GOT3 (cell line): ENCODE measurements at places on chromosomes 7 and 10.

- DNase-seq: no peak
Observed at GRCh38 chr10:129950676-129951075, 13.4 kb downstream of the EBF3 start.

- no peak for DNase-seq
Observed at GRCh38 chr7:11228515-11228914, 254.8 kb downstream of the PHF14 start.

- DNase-seq: no peak
Observed at GRCh38 chr7:138546064-138546619, 86.1 kb downstream of the TRIM24 start.

DNA sequence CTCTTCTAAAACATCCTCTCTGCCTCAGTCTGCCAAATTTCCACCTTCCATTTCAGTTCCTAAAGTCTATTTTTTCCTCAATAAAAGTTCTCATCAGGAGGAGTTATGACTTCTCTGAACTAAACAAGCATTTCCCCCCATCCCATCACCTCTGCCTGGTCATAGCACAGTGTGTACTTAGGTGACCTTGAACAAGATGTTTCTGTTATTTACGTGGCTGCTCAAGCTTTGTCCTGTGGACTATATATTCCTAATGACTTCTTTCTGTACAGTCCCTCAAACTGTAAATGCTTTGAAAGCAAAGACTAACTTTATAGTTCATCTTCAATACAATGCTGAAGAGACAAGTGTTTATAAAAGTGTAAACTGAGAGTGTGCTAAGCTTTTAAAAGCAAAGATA is 166.9 kb downstream of the CPEB3 start:
- DNase-seq: no peak

DNA sequence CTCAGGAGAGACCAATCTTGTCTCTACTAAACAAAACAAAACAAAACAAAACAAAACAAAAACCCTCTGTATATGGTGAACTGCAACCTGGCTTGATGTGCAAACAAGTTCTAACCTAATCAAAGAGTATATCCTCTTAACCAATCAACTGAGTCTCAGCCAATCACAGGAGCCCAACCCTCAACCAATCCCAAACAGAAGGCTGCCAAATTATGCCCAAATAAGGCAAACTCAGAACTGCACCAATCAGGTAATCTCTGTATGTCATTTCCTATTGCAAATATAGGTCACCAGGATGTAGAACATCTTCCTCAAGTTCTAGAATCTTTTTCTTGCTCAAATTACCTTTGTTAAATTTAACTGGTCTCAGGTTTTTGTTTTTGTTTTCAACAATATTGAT is 5.2 kb downstream of the FAM133B start:
- DNase-seq: no peak

- DNase-seq: no peak
Observed at GRCh38 chr7:120995654-120996053, 7.1 kb downstream of the CPED1 start.

- DNase-seq: no peak
Observed at GRCh38 chr7:18338910-18339523, 156.5 kb upstream of the HDAC9 start.

GRCh38 chr10:100980311-100980710 is 7.0 kb downstream of the MRPL43 start:
- DNase-seq: no peak

DNA sequence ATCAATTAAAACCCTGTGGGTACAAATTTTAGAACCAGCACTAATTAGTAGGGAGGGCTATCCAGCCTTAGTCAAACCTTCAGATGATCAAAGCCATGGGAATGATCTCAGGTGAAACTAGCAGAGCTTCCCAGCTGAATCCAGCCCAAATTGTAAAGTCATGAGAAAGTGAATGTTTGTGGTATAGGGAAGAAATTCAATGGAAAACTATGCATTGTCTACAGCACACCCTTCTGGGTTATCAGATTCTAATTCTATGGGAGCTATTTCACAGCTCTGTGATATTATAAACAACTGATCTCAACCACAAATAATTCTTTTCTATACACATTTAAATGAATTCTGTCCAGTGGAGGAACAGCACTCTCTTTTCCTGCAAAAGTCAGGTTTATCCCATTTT is 24.6 kb upstream of the BMPER start:
- no peak for DNase-seq

DNA sequence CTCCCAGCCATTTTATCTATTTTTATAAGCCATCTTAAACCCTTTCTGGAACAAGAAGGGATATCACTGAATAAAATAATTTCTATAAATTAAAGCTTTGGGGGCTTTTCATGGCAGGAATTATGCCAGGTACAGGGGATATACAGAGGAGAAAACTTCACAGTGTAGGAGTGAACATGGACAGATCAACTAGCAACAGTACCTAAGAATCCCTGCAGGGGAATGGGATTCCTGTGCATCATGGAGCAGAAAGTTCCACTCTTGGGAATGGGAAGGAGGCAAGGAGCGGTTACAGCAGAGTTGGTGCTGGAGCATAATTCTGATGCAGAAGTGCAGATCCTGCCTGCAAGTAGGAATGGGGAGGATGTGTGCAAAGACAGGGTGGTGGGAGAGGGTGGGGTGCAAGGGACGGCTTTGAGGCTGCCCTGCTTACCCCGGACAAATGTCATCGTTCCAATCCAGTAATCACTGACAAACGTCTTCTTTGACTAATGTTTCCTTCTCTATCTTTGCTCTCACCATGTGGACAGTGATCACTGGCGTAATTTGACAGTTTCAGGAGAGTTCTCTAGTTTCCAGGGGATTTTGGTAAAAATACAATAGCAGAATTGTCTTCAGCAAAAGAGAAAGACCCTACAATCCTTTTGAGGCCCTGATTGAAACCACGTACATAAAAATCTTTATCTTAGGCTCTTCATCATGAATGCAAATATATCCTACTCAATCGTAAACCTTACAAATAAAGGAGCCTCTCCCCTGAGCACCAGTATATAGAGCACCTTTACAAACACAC is 196.7 kb downstream of the HECW1 start:
- no peak for DNase-seq

- no peak for DNase-seq
Observed at GRCh38 chr7:155750255-155751125, 61.8 kb downstream of the SHH start.

DNA sequence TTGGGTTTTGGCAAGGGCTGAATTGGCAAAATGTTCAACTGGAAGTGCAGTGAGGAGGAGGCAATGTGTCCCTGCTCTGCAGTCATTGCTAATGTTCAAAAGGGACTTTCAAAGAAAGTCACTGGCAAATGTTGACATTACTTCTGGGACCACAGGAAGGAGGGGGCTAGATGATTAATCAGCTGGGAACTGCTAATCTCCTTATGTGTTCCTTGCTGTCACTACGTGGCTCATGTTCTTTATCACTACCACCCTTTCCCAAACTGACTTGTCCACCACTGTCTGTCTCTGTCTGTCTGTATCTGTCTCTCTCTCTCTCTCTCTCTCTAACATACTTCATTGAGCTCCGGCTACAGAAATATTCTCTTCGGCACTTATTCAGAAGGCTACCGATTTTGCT is 86.9 kb upstream of the MTPN start:
- DNase-seq: no peak

- DNase-seq: no peak
Observed at GRCh38 chr7:78370936-78371335, 572.4 kb downstream of the PHTF2 start.

DNA sequence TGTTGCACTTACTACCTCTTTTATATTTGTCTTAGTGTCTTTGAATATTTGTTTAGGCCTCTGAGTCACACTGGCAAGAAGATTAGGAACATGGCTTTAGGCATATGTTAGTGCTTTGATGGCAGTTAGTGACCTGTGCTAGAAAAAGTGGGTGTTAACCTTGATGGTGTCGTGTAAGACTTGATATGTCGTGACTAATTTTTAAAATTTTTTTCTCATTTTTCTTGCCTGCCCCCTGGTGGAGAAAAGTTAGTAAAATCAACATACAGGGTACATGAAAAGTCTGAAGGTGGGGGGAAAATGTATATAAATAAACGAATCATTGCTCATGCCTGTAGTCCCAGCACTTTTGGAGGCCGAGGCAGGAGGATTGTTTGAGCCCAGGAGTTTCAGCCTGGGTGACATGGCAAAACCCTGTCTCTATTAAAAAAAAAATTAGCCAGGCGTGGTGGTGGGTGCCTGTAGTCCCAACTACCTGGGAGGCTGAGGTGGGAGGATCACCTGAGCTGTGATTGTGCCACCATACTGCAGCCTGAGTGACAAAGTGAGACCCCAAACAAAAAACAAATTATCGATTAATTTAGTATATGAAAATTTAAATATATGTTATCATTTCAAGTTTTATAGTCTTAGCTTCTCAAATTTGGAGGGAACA is 44.6 kb downstream of the TAX1BP1 start:
- DNase-seq: no peak

DNA sequence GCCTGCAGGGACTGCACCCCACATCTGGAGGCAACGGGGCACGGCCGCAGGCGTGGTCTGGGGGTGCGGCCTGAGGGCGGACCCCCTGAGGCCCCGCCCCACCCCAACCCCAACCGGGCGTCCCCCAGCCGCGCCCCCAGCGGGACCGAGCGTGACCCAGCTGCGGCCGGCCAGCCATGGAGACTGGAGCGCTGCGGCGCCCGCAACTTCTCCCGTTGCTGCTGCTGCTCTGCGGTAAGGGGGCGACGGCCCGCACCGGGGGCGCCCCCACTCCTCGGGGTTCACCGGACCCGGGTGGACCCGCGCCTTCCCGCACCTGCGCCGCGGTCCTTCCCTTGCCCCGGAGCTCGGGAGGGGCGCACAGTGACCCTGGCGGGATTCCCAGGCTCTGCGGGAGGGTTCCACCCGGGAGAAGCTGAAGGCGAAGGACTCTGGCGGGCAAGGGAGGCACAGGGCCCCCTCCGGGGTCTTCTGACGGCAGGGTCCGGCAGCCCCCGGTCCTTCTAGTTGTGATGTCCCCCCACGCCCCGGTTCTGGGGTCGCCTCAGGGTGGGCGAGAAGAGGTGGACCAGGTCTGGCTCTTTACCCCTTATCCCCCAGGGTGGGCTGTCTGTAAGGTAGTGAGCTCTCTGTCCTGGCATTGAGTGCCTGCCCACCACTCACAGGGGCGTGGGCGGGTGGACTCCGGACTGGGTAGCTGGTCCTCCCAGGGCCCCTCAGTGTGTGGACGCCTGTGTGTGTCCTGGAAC is at the start of gene RAMP3:
Gene RAMP3, plus strand, starts transcription at position 139 of the 749 bp plus-strand sequence. Its CDS starts 38 bp downstream, at position 177.
- DNase-seq: no peak

GRCh38 chr10:23391821-23392220 is 47.1 kb upstream of the OTUD1 start:
- DNase-seq: no peak

GRCh38 chr10:124586142-124586541 is 124.5 kb downstream of the LHPP start:
- DNase-seq: no peak

GRCh38 chr10:36051500-36051991 is 409.4 kb upstream of the FZD8 start:
- no peak for DNase-seq

DNA sequence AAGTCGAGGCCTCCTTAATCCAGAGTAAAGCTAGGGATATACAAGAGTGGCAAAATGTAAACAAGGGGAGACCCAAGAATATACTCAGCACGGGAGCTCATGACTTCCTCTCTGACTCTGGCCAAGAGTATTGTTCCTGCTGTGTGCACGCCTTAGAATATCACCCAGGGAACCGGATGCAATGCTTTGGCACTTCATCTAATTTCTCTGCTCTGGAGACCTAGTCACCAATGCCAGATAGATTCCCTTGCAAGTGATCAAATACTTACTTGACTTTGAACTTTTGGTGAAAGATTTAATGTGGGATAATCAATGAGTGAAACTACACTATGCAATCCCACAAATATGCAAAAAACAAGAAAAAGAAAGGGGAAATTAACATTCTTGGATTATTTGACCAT is 695.5 kb downstream of the INHBA start:
- no peak for DNase-seq

DNA sequence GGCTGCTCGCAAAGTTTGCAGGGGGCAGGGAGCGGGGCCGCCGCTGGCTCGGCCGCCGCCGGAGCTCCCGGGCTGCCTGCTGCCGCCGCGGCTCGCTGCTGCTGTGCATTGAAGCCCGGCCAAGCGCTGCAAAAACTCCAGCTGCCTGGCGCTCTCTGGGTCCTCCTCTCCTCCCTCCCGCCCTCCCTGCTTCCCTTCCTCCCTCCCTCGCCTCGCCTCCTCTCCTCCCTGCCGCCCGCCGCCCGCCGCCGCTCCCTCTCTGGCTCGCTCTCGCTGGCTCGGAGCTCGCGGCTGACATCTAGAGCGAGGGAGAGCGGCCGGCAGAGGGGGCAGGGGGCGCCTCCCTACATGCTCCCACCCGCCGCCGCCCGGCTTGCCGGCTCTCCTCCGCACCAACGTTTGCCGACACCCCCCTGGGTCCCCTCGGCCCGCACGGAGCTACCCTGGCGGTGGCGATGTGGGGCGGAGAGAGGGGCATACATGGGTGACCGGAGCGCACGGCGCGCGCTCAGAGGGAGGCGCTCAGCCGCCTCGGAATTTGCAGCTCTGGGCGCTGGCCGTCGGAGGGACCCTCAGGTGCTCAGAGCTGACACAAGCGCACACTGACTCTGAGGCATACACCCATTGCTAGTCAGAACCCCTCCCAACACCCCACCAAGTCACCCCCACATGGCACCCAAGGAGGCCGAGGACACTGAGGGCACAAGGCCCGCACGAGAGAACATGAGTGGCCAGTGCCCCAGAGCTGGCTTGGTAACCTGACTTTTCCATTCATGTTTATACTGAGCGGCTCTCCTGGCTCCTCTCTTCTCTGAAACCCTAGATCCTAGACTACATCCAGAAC is 1.2 kb upstream of the PLXNA4 start:
- DNase-seq: no peak

DNA sequence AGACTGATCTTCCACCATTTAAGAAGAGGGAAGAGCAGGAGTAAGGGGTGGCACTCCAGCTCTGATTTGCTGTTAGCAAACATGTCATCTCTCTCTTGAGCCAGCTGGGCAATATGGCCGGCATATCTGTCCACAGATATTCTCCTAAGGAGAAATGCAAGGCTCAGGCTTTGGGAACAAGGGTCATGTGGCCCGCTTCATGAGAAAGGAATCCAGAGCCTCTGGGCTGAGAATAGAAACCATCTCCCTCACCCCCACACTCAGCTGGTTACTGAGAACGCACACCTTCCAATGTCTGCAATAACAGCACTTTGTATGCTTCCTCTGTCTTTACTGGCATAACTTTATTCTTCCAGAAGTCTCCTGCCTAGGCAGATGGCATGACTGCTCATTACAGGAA is 171.2 kb downstream of the ELMO1 start:
- no peak for DNase-seq

GRCh38 chr7:30348083-30348560 is 63.7 kb downstream of the ZNRF2 start:
- peak; percentile 16 for DNase-seq

DNA sequence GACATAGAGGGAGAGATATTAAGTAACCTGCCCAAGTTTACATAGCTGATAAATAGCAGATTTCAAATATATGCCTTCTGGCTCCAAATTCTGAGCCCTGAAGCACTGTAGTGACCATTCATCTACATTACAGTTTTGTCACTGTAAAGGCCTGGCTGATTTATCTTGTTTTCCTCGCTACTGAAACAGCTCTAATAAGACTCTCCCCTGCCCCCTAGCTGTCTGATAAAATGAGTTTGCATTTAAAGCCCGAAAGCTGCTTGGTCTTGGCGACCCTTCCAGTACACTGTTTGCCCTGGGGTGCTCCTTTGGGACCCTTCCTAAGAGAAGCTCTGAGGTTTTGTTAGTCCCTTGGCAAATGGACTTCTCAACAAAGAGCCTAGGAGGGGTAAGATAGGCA is 59.7 kb upstream of the RAB11FIP2 start:
- DNase-seq: no peak

GRCh38 chr7:85310301-85310700 is 123.4 kb upstream of the SEMA3D start:
- no peak for DNase-seq

- DNase-seq: no peak
Observed at GRCh38 chr7:94417901-94418300, 23.2 kb downstream of the COL1A2 start.
